Vagina (tissue), 2 donors: ENCODE measurements at places on chromosomes 5 and 9.

- no peaks in the 10 kb centered on the region for H3K4me1 ChIP-seq
- no peak overlapping the region for H3K27ac ChIP-seq
- no peaks in the 10 kb centered on the region for H3K27me3 ChIP-seq
- no peak overlapping the region for H3K4me3 ChIP-seq
- H3K36me3 ChIP-seq, result no peaks in the 10 kb centered on the region
- DNase-seq, result no peak
Measured at GRCh38 chr9:91658513-91659105, 235.0 kb upstream of the NFIL3 start.

GRCh38 chr9:105338308-105338707, 93.9 kb downstream of the SLC44A1 start:
- H3K36me3 ChIP-seq, result peaks cover 18% of the 10 kb centered on the region
- no peak overlapping the region for H3K27ac ChIP-seq
- no peak for DNase-seq
- H3K4me1 ChIP-seq, result peaks cover 5% of the 10 kb centered on the region
- no peak overlapping the region for H3K4me3 ChIP-seq

DNA sequence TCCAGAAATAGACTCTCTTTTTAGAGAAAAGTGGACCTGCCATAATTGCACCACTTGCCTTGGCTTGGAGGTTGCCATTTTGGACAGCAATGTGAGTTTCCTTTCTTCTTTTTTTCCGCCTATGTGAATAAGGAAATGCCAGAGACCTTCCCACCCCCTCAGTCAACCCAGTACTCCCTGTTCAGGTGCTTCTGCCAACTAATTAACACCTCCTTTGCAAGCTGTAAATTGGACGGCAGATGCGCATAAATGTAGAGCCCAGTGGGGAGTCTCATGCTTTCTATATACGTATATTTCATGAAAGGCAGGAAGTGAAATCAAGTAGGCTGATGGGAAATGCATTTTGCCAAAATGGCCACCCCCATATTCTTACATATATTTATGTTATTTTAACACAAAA, 269.8 kb upstream of the RFX3 start:
- no peaks in the 10 kb centered on the region for H3K27me3 ChIP-seq
- H3K27ac ChIP-seq, result no peak overlapping the region
- DNase-seq, result no peak
- no peak overlapping the region for H3K4me3 ChIP-seq
- H3K4me1 ChIP-seq, result no peaks in the 10 kb centered on the region

GRCh38 chr5:157193699-157194424, 13.2 kb downstream of the ITK start:
- no peaks in the 10 kb centered on the region for H3K4me1 ChIP-seq
- no peak for DNase-seq
- no peaks in the 10 kb centered on the region for H3K27me3 ChIP-seq
- no peak overlapping the region for H3K4me3 ChIP-seq
- H3K36me3 ChIP-seq, result no peaks in the 10 kb centered on the region

GRCh38 chr9:117232281-117232680, 182.6 kb downstream of the ASTN2 start:
- H3K36me3 ChIP-seq, result no peaks in the 10 kb centered on the region
- no peak for DNase-seq
- no peaks in the 10 kb centered on the region for H3K27me3 ChIP-seq
- no peak overlapping the region for H3K27ac ChIP-seq
